ENCODE measurements at places on chromosomes 1 and 21. TPM values are rescaled to one million over a fixed set of nuclear protein-coding genes. Genes with fewer than 3 reads are reported as not detected.

CD1D gene
- total RNA-seq, result not detected

DNA sequence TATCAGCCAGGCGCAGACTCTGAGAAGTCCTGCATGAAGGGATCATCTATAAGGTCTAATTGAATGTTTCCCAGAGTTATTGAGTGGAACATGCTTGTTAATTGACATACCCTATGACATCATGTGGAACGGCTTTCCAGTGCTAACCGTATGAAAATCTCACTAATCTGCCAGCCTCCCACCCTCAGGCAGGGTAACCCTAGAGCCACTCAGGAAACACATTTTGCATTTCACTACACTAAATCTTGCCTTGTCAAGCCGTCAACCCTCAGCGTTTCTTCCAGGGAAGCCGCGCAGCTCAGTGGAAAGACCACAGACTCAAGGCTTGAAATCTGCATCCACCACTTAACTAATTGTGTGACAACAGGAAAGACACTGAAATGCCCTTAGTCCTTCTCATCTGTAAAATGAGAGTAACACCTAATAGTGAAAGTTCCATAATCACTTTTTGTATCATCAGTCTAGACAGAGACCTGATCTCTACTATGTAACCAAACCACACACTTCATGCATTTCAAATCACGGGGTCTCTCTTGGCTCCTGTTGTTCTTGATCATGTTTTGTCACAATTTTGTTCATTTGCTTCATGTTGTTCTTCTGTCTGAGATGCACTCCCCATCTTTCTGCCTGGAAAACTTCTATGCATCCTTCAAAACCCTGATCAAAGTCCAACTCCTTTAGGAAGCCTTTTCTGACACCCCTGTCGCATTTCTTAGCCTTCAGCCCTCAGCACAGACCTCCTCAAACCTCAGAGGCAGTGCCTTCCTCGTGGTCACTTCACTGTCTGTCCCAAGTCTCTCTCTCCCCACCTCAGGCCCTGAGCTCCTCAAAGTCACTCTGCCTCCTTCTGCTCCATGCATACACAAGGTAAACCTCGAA lies 246.5 kb downstream of the TOMM20 start:
- DNase-seq, result peak; percentile 54
- H3K27ac ChIP-seq, result no peak overlapping the region
- H3K27me3 ChIP-seq, result peaks cover 2% of the 10 kb centered on the region
- no peaks in the 10 kb centered on the region for H3K36me3 ChIP-seq
- no peak overlapping the region for H3K4me3 ChIP-seq

SPRR2D gene
- not detected for total RNA-seq

DNA sequence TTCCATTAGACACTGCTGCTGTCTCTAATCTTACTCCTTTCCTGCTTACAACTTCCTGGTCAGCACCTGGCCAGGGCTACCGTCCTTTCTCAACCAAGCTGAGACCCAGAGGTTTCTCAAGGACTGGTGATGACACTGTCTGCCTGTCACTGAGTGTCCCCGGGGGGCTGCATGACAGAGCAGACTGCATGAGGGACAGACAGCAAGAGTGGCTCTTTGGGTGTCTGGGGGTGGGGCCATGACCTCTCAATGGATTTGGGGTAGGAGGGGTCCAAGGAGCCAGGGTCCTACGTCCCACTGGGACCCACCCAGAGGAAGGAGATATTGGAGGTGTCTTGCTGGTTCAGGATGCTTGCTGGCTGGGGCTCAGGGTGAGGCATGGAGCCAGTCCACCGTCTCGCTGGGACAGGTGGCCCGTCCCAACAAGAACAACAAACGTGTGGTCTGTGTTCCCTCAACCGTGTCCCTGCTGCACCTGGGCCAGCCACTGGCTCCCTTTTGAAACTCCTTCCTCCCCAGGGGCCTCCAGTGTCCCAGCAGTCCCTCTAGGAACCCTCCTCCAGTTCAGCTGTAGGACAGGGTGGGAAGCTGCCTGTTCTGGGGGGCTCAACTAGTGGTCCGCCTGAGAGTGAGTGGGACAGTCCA lies 344.6 kb upstream of the AJAP1 start:
- no peaks in the 10 kb centered on the region for H3K36me3 ChIP-seq
- no peak overlapping the region for H3K4me3 ChIP-seq
- H3K4me1 ChIP-seq, result no peaks in the 10 kb centered on the region
- no peak for DNase-seq

- H3K4me3 ChIP-seq, result no peak overlapping the region
- no peak overlapping the region for H3K27ac ChIP-seq
- DNase-seq, result no peak
- H3K4me1 ChIP-seq, result no peaks in the 10 kb centered on the region
- no peaks in the 10 kb centered on the region for H3K36me3 ChIP-seq
Observed at GRCh38 chr1:90381598-90381997, 335.5 kb downstream of the BARHL2 start.

DNA sequence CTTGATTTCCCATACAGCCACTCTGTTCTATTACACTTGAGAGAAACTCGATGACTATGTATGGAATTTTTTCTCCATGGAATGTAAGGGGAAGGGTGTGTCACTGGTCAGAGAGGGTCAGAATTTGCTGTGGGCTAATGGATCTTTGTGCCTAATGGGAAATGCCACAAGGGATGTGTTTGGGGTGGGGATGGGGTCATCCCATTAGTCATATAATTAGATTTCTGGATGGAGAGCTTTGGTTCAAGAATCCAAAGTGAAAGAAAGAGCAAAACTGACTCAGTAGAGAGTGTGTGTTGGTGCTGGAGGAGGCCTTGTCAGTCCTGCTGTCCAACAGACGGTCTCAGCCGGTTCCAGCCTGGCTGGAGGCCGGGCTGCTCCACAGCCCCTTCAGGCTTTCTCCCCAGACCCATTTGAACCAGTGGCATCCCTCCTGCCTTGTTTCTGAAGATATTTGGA lies 86.4 kb downstream of the LAMC2 start:
- no peak overlapping the region for H3K4me3 ChIP-seq
- no peak overlapping the region for H3K27ac ChIP-seq
- DNase-seq, result no peak

DNA sequence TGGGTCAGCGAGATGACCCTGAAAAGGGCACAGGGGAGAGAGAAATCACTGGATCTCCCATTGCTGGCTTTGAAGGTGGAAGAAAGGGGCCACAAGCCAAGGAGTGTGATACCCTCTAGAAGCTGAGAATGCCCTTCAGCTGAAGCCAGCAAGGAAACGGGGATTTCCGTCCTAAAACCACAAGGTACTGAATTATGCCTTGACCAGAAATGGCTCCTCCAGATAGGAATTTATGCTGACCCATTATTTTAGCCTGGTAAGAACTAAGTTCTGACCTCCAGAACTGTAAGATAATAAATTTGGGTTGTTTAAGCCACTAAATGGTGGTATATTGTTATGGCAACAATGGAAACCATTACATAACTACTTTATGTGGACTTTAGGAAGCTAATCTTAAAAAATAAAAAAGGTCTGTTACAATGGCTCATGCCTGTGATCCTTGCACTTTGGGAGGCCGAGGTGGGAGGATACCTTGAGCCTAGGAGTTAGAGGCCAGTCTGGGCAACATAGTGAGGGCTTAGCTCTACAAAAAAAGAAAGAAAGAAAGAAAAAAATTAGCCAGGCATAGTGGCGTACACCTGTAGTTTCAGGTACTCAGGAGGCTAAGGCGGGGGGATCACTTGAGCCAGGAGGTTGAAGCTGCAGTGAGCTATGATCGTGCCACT lies 3.6 kb upstream of the H6PD start:
- H3K4me1 ChIP-seq, result peaks cover 19% of the 10 kb centered on the region
- DNase-seq, result no peak
- H3K27me3 ChIP-seq, result peaks cover 15% of the 10 kb centered on the region
- no peaks in the 10 kb centered on the region for H3K36me3 ChIP-seq
- no peak overlapping the region for H3K4me3 ChIP-seq
- no peak overlapping the region for H3K27ac ChIP-seq

PGBD2 gene
- total RNA-seq, result 6.3 TPM

GRCh38 chr21:19122356-19122755 lies 718.8 kb upstream of the TMPRSS15 start:
- peaks cover 1% of the 10 kb centered on the region for H3K36me3 ChIP-seq
- H3K27ac ChIP-seq, result no peak overlapping the region
- DNase-seq, result no peak
- no peaks in the 10 kb centered on the region for H3K4me1 ChIP-seq

HSF2BP gene
- 0.21 TPM for total RNA-seq

DNA sequence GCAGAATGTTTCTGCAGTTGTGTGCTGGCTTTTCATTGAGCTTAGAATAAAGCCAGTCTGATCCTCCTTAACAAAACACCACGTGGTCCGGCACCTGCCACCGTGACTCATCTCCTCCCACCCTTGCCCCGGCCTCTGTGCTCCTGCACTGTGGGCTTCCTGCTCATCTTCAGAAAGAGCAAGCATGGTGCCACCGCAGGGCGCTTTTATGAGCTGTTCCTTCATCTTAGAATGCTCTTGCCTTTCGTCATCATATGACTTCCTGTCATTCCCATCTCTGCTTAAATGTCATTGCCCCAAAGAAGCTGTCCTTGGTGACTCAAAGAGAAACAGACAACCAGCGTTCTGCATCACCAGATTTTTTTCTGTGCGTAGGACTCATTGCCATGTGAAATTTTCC lies 117.8 kb downstream of the HHAT start:
- H3K27me3 ChIP-seq, result peaks cover 2% of the 10 kb centered on the region
- no peak overlapping the region for H3K4me3 ChIP-seq
- DNase-seq, result peak; percentile 87
- H3K4me1 ChIP-seq, result peaks cover 17% of the 10 kb centered on the region

All from activated CD8-positive, alpha-beta memory T cell treated with anti-CD3 and anti-CD28 coated beads, Interleukin-2, amount 10 ng/mL, durations not matched to agents 7 days and 5 days (primary cell).